ENCODE measurements at places on chromosomes 3 and 15.

GRCh38 chr3:52194485-52195290 is 3.3 kb upstream of the ALAS1 start:
- no peak for DNase-seq

DNA sequence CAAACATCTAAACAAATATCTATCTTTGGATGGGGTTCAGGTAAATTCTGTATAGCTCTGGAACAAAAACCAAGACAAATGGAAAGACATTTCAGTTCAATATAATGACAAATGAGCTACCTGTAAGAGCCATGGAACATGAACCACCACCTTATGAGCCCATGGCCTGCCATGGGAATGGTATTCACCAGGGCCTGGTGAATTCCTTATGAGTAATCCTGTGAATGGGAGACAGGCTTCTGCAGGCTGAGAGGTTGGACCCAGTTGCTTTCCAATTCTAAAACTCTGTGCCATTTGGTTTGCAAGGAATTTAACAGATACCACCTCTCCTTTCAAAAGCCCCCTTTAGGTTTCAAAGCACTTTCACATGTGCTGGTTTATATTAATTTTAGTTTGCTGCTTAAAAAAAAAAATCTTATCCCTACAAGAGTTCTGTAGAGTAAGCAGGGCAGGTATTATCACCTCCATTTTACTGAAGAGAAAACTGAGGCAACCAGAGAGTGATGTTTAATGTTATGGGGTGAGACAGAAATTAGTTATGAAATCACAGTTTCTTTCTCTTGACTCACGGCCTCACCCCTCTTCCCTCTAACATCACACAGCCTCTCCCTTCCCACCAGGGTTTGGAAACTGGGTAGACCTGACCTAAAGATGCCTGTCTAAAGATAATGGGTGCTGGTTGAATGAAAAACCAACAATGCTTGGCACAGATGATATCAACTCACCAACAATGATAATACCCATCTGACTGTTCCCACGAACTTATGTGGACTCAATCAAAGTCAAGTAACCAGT is 397.6 kb upstream of the WNT5A start:
- no peak for DNase-seq

DNA sequence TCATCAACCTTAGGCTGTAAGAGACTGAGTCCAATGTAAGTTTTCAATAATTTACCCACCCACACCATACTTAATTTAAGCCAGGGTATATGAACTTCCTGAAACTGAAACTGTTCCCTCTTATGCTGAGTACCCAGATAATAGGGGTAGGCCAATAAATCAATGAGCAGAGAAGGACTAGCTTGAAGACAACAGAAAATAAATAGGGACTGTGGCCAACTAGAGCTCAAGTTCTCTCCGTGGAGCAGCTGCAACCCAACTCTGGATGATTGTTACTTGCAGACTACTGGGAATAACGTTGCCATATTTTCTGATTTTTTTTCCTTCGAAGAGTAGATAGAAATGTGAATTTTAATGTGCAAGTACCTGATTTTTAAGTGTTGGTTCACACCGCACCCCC is 128.0 kb downstream of the ATG7 start:
- no peak for DNase-seq

- no peak for DNase-seq
These were observed at the start of gene SLC38A3 for GRCh38 chr3:50204804-50205412. TSS of gene SLC38A3 (plus strand) at chr3:50205271. CDS start at chr3:50214200, 8,929 bp downstream.

DNA sequence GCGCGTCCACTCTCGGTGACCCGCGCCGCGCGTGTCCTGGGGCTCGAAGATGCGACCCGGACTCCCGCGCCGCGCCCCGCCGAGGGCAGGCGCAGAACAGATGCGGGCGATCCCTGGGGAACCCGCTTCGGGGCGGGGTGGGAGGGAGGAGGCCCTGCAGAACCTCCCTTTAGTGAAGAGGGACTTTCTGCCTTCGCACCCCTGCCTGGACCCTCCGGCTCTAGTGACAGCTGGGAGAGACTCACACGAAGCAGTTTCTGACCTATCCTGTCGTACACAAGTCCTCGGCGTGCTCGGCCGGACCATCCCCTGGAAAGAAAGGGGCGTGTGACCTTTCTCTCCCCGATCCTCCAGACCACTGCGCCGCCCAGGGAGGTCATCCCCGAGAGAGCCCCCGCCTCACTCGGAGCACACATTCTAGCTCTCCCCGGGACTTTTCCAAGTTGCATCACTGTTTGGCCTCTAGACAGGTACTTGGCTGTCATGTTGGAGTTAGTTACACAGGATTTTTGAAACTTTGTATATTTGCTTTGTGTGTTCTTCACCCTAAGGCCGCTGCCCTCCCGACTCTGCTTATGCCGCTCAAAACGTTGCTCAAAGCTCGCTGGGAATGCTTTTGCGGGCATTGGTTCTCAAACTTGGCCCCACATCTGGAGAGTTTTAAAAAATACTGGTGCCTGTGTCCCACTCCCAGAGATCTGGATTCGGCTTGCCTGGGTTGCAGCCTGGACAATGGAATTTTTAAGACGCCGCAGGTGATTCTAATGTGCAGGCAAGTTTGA is 582 bp downstream of the CGNL1 start:
- DNase-seq: no peak

DNA sequence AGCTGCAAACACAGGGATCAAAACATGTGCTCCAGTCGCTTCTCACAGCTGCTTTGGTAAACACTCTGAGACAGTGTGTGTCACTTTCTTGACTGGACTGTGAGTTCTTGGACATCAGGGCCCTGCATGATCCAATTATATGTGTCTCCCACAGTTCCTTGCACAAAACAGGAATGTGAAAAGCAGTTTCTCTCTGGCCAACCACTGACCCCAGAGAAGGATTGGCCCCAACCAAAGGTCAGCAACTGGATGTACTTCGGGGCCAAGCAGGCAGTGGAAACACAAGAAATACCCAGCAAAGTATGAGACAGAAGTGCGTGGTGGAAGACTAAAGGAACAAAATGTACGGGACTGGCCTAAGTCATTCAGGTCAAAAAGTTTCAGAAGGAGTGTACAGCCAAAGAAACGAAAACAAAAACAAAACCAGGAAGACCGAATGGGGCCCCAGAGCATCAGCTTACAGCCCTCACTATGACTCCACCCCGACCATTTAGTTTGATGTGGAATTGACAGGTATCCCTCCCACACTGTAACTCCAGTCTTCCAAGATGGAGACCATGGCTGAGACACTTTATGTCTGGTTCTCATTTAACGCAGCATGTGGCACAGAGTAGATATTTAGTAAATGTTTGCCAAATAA is 76.7 kb upstream of the LPP start:
- no peak for DNase-seq

DNA sequence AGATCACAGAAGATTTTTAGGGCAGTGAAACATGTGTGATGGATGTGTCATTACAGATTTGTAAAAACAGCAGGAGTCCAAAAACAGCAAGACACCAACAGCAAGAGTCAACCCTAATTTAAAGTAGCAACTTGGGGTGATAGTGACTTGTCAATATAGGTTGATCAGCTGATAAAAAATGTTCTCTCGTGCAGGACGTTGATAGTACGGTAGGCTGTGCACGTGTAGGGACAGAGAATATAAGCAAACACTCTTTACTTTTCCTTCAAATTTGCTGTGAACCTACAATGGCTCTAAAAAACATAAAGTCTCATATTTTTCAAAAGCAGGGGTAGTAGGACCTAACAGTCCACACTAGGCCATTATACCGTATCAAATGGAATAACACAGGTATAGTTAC is 120.8 kb downstream of the STAG1 start:
- DNase-seq: no peak
